RWPE2 (cell line): ENCODE measurements at places on chromosomes 1 and 21.

GRCh38 chr1:112798292-112798691 is 83.2 kb upstream of the PPM1J start:
- no peak overlapping the region for H3K27ac ChIP-seq
- no peak for DNase-seq
- H3K36me3 ChIP-seq: no peaks in the 10 kb centered on the region
- H3K4me3 ChIP-seq: no peak overlapping the region
- no peaks in the 10 kb centered on the region for H3K27me3 ChIP-seq
- H3K4me1 ChIP-seq: no peaks in the 10 kb centered on the region

GRCh38 chr1:9106286-9106685 is 22.6 kb downstream of the GPR157 start:
- peaks cover 24% of the 10 kb centered on the region for H3K36me3 ChIP-seq
- no peaks in the 10 kb centered on the region for H3K27me3 ChIP-seq
- no peak overlapping the region for H3K4me3 ChIP-seq

GRCh38 chr1:36805979-36806640 is 228.2 kb downstream of the GRIK3 start:
- no peak overlapping the region for H3K27ac ChIP-seq
- H3K27me3 ChIP-seq: no peaks in the 10 kb centered on the region
- no peak overlapping the region for H3K4me3 ChIP-seq
- no peak for DNase-seq

DNA sequence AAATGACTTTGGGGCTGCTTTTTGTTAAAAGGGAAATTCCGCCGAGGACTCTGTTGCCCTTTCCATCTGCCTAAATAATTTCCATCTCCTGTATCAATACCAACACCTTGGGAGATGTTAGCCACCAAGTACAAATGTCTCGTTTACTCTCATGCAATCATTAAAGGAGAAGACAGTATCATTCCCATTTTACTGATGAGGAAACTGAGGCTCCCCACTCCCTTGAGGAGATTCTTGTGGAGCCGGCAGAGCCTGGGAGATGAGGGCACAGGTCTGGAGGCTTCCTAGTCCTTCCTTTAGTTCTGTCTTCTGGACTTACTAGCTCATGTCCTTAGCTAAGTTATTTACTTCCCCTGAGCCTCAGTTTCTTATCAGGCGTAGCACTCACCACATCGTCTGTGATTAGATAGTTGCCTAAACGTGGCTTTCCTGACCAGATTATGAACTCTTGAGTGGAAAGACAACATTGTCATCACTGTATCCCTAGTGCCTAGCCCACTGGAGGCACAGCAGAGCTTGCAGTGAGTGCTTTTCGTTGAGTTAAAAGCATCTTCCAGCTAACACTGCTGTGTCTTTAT is 81.6 kb downstream of the ADSS2 start:
- peaks cover 11% of the 10 kb centered on the region for H3K4me1 ChIP-seq
- H3K36me3 ChIP-seq: no peaks in the 10 kb centered on the region
- H3K27me3 ChIP-seq: no peaks in the 10 kb centered on the region
- H3K4me3 ChIP-seq: no peak overlapping the region

- H3K36me3 ChIP-seq: no peaks in the 10 kb centered on the region
- no peak overlapping the region for H3K4me3 ChIP-seq
- H3K27me3 ChIP-seq: no peaks in the 10 kb centered on the region
- DNase-seq: no peak
- H3K4me1 ChIP-seq: peaks cover 5% of the 10 kb centered on the region
These were observed 156.1 kb downstream of the PIGK start for GRCh38 chr1:77063118-77063517.

DNA sequence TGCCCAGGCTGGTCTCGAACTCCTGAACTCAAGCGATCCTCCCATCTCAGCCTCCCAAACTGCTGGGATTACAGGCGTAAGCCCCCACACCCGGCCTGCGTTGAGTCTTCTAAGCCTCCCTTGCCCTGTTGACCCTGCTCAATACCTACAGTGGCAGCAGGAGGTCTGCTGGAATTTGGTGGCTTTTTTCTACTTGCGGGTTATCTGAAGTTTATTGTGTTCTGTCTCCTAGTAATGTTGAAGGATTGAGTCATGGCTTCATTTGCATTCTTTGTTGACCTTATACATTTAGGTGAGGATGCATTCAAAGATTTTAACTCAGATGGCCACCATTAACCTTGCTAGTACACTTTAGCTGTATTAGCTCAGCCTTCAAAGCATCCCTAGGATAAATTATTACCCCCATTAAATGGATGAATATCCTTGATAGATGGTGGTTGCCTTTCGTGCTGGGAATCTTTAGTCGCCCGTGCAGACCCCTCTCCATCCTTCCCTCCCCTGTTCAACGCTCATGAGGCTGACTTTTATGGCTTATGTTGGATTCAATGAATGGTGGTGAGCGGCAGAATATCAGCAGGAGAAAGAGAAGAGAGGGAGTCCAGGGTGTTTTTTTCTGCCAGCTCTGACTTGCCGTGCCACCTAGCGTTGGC is 9.7 kb upstream of the NPPB start:
- H3K4me1 ChIP-seq: no peaks in the 10 kb centered on the region
- no peaks in the 10 kb centered on the region for H3K27me3 ChIP-seq
- H3K4me3 ChIP-seq: no peak overlapping the region
- no peak overlapping the region for H3K27ac ChIP-seq

GRCh38 chr1:194174528-194174927 is 988.1 kb upstream of the B3GALT2 start:
- no peaks in the 10 kb centered on the region for H3K27me3 ChIP-seq
- no peaks in the 10 kb centered on the region for H3K4me1 ChIP-seq
- no peak for DNase-seq
- H3K4me3 ChIP-seq: no peak overlapping the region
- no peaks in the 10 kb centered on the region for H3K36me3 ChIP-seq
- H3K27ac ChIP-seq: no peak overlapping the region

DNA sequence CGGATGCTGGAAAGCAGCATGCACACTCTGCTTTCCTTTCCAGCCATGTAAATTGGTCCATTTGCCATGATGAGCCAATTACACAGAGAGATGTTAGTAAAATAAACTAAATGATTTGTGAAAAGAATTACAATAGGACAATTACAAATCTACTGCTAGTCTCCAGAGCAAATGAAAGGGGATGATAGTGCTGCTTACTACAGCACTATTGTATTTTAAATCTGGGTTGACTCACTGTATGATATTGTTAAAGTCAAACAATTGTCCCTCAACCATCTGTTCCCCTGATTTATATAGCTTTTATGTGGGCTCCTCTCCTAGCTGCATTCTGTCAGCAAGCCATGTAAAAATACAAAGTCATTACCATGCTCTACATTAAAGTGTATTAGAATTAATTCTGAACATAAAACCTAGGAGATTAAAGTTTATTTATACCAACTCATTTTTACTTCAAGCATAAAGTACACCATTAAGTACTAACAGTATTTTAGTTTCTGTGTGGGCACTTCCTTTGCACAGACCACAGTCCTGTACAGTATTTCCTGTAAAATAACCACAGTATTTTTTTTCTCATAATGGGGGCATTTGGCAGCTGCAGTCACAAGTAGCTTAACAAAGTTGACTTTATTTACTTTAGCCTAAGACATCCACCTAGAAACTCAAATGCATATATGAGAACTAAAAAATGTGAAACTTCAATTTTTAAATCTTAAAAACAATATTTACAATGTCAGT is 135.8 kb downstream of the VAV3 start:
- DNase-seq: no peak
- no peaks in the 10 kb centered on the region for H3K4me1 ChIP-seq
- no peak overlapping the region for H3K4me3 ChIP-seq

GRCh38 chr1:109167001-109167506 is 46.7 kb upstream of the SARS1 start:
- no peak for DNase-seq
- no peak overlapping the region for H3K27ac ChIP-seq
- no peaks in the 10 kb centered on the region for H3K27me3 ChIP-seq
- H3K4me3 ChIP-seq: no peak overlapping the region

DNA sequence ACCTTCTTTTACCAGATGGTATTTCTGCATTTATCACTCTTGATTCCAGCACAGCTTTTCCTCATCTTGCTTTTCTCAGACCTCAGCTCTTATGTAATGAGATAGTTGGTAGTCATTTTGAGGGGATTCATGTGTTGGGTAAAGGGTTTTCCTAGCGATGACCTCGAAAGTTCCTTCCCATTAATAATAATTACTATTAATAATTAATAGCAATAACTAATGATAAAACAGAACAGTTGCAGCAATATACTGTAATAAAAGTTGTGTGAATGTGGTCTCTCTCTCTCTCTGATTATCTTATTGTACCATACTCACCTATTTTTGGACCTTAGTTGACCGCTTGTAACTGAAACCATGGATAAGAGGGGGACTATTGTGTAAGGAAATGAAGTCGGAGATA is 14.2 kb downstream of the CAMTA1 start:
- no peaks in the 10 kb centered on the region for H3K27me3 ChIP-seq
- peaks cover 21% of the 10 kb centered on the region for H3K4me1 ChIP-seq
- no peak overlapping the region for H3K4me3 ChIP-seq

DNA sequence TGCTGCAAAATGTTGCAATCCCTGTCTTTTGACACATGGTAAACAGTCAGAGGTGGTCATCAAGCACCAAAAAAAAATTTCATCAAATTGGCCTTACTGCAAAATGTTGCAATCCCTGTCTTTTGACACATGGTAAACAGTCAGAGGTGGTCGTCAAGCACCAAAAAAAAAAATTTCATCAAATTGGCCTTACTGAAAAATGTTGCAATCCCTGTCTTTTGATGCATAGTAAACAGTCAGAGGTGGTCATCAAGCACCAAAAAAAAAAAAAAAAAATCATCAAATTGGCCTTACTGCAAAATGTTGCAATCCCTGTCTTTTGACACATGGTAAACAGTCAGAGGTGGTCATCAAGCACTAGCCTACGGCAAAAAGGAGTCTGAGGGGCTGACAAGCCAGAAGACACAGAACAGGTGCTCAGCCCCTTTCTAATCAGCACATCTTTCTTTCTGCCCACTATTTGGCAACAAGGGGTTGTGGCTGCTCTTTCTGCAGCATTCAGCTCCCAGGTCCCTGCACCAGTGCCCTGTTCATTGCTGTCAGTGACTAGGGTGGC is 223.8 kb downstream of the KCNH1 start:
- no peak overlapping the region for H3K27ac ChIP-seq
- no peak for DNase-seq
- H3K4me3 ChIP-seq: no peak overlapping the region
- H3K4me1 ChIP-seq: no peaks in the 10 kb centered on the region

DNA sequence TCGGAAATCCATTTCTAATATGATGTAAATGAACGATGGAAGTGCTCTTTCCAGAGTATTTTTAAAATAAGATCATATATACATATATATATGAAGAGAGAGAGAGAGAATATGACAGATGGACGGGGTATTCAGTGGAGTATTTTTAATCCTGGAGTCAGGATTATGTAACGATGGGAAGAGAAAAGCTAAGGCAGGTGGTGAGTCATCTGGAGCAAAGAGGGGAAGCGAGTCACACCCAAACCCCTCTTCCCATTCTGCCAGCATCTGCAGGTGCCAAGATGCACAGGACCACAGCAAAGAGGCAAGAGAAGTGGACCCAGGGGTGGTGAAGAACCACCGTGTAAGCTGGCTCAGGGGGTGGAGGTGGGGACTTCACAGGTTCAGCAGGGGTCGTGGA is 102.7 kb upstream of the GRIK3 start:
- no peaks in the 10 kb centered on the region for H3K4me1 ChIP-seq
- H3K27me3 ChIP-seq: peaks cover 18% of the 10 kb centered on the region
- DNase-seq: no peak
- no peaks in the 10 kb centered on the region for H3K36me3 ChIP-seq

- DNase-seq: no peak
- H3K4me3 ChIP-seq: no peak overlapping the region
- no peak overlapping the region for H3K27ac ChIP-seq
- H3K27me3 ChIP-seq: no peaks in the 10 kb centered on the region
- H3K36me3 ChIP-seq: no peaks in the 10 kb centered on the region
These were observed 92.2 kb downstream of the GRIK3 start for GRCh38 chr1:36942148-36942547.

- no peak for DNase-seq
- H3K4me3 ChIP-seq: no peak overlapping the region
- H3K27ac ChIP-seq: no peak overlapping the region
- H3K36me3 ChIP-seq: no peaks in the 10 kb centered on the region
- no peaks in the 10 kb centered on the region for H3K4me1 ChIP-seq
These were observed 306.3 kb upstream of the DUSP10 start for GRCh38 chr1:222048094-222048595.

DNA sequence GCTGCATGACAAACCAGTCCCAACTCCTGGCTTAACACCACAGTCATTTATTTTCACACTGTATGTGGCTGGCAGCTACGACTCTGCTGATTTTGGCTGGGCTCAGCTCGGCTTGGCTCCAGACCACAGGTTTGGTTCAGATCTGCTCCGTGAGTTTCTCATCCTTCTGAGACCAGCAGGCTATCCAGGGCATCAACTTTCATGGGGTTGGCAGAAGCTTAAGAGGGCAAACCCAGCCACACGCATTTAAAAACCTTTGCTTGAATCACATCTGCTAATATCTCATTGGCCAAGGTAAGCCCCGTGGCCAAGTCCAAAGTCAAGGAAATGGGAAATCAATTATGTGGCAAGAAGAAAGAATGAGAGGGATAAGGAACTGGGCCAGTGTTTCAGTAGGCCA is 574.2 kb downstream of the MATN1 start:
- no peaks in the 10 kb centered on the region for H3K4me1 ChIP-seq
- peaks cover 7% of the 10 kb centered on the region for H3K27me3 ChIP-seq
- DNase-seq: no peak
- no peaks in the 10 kb centered on the region for H3K36me3 ChIP-seq
- H3K4me3 ChIP-seq: no peak overlapping the region

DNA sequence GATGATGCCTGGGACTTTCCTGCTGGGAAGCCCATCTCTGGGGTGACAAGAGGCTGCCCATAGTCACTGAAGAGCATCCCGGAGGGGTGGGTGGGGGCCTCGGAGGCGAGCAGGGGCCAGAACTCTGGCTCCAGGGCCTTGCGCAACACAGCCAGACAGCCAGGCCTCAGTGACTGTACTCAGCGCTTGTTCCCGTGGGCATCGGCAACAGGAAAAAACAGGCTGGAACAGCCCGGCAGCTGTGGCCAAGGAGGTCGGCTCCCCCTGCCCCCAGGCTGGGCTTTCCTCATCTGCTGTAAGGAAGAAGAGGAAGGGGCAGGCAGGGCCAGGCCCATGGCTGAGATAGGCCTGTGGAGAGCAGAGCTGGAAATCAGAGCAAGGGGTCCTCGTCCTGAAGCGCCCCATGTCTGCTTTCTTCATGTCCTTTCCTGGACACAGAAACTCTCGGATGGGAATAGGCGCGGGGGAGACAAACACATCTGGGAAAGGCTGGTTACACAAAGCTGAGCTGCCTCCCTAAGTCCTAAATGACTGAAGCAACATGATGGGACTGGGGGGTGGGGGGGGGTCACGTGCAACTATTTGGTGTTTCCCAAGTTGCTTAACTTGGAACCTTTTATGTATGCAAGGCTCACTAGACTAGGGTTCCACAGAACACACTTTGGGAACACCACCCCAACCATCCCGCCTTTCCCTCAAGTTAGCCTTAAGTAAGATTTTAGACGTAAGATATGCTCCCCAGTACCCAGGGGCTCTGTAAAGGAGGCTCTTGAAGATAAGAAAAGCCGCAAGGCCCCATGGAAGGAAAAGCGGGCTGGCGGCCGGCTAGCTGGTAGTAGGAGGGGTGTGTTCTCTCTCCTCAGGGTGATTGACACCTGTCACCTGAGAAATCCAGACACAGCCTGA is 30.7 kb downstream of the HSPG2 start:
- no peak overlapping the region for H3K27ac ChIP-seq
- H3K27me3 ChIP-seq: no peaks in the 10 kb centered on the region
- H3K36me3 ChIP-seq: peaks cover 6% of the 10 kb centered on the region; the same call in 1 of the 2 replicates
- H3K4me3 ChIP-seq: no peak overlapping the region
